Substantia nigra (tissue), 51 donors: ENCODE measurements at places on chromosomes 6 and 20.

DNA sequence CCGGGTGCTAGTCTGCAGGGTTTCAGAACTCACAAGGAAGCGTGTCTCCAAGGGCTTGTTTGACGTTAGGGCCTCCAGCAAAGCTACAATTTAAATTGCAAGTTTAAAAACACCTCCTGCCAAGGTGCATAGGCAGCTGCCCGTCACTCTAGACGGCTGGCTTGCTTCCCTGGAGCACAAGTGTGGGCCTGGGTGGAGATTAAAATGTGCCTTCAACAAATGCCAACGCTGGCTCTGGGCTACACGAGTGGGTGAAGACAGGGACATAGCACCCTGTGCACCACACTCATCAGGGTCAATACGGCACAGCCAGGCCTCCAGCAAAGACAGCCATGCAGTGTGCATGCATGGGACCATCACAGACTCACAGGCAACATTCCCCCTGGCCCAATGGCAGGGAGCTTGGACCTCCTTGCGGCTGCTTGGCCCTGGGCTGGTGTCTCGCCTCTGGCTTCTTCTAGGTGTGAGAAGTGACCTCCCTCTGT, 48.4 kb upstream of the FRMD1 start:
- DNase-seq = no peak

GRCh38 chr6:158467923-158468322, 92.0 kb upstream of the TMEM181 start:
- DNase-seq = no peak

GRCh38 chr6:82385961-82386360, 22.3 kb downstream of the TPBG start:
- no peak for DNase-seq

GRCh38 chr6:144594585-144594984, 309.4 kb downstream of the UTRN start:
- no peak for DNase-seq

- no peak for DNase-seq
These were observed 13.0 kb downstream of the PNISR start for GRCh38 chr6:99412065-99412464.

DNA sequence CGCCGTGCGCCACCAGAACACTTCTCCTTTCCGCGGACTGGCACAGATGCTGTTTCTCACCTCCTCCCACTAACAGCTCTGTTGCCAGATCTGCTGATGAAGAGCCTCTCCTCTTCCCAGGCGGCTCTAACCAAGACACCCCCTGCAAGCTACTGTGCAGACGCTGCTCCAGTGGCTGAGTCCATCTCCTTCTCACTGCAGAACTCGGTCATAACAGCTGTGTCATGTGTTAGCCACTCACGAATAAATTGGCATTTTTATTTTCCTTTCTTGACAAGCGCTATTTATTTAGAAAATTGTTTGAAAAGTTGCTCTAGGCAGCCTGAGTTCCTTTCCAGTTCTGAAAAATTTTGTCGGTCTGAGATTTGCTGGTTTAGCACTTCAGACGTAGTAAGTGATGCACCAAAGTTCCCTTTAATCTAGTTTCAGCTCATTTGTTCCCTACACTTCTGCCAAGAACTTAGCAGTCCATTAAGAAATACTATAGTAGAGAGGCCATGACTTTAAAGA, 12.8 kb upstream of the PLEKHG1 start:
- no peak for DNase-seq

GRCh38 chr6:165663377-165663735, 315 bp upstream of the PDE10A start:
- no peak for DNase-seq

- no peak for DNase-seq
These were observed 652.1 kb upstream of the SLC35B3 start for GRCh38 chr6:9087470-9087869.

GRCh38 chr20:45595235-45595634, 16.2 kb upstream of the WFDC8 start:
- DNase-seq = no peak

GRCh38 chr20:63151554-63152321, 64.2 kb downstream of the YTHDF1 start:
- DNase-seq = no peak

- no peak for DNase-seq
These were observed 36.9 kb downstream of the CCN2 start for GRCh38 chr6:131914234-131914633.

GRCh38 chr20:36093025-36093803, 61.3 kb upstream of the EPB41L1 start:
- DNase-seq = no peak

- DNase-seq = no peak
These were observed 4.4 kb downstream of the FOXA2 start for GRCh38 chr20:22579711-22580697.

GRCh38 chr6:134908906-134909516, 40.9 kb downstream of the ALDH8A1 start:
- DNase-seq = peak; percentile 19

DNA sequence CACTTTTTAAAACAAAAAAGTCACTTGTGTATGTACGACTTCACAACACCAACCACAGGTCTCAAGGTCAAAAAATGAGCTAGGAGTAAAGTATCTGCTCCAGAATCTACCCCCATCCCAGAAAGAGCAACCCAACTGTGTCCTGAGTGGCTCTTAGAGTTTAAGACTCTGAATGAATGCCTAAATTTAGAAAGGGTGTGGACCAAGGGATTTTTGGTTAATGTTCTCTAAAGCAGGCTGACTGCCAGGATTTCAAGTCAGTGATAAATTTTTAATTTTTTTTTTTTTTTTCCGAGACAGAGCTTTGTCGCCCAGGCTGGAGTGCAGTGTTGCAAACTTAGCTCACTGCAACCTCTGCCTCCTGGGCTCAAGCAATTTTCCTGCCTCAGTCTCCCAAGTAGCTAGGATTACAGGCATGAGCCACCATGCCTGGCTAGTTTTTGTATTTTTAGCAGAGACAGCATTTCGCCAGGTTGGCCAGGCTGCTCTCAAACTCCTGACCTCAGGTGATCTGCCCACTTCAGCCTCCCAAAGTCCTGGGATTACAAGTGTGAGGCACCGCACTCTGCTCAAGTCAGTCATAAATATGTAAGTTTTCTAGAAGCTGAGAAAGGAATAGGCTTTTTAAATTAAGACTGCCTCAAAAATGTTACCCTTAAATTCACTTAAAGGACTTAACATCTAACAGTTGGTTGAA, 20.2 kb downstream of the STAU1 start:
- no peak for DNase-seq

- DNase-seq = no peak
These were observed 176.5 kb downstream of the CENPW start for GRCh38 chr6:126516411-126516810.

DNA sequence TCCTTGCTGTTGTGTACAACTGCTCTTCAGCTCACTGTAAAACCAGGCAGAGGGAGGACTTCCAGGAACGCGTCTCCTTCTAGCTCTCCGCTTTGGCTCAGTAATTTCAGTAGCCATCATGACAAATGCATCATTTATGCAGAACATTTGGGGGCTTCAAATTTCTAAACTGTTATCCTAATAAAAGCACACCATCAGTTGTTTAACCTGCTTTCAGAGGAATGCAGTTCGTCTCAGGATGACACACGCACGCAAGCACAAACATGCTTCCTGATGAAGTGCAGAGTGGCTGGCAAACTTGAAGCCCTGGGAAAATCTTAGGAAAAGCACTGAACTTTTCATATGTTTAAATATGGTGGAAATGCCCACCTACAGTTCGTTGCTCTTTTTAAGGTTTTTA, 24.4 kb downstream of the SLC22A23 start:
- no peak for DNase-seq

GRCh38 chr20:53652859-53653517, 59.3 kb upstream of the ZNF217 start:
- DNase-seq = no peak

DNA sequence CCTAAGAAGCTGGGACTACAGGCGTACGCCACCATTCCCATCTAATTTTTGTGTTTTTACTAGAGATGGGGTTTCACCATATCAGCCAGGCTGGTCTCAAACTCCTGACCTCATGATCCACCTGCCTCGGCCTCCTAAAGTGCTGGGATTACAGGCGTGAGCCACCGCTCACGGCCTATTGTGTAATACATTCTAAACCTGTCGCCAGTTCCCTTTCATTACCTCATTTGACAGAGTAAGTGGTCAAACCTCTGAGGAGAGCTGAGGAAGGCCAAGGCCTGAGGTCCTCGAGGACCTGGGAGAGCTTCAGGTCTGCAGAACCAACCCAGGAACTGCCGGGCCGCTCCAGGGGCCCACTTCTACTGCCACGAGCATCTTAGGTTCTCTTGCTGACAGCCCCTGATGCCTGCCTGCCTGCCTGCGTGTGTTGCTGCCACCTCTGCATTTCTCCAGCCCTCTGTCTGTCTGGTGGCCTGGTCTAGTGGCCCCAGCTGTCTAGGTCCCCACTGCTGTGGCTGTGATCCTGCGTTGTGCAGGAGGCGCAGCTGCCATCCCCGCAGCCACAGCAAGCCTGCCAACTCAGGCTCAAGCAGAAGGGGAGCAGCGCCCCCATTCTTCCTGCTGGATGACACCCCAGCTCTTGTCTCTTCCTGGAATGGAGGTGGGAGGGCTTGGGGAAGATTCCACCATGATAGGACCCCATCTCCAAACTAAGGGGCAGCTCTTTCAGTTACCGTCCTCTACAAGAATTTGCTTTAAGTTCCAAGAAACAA, 45.3 kb downstream of the PRR18 start:
- no peak for DNase-seq

DNA sequence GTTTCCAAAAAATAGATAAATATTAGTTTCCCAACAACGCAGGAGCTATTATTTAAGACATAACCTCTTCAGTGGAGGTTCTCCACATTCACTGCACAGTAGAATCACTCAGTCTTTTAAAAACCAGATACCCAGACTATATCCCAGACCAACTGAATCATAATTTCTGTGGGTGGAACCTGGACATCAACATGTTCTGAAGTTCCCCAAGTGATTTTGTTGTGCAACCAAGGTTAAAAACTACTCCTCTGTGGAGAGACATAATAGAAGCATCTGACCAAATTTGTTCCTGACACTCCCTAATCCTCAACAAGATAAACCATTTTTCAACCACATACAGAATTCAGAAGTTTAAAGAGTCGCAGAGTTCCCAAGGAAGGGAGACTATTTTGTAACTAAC, 42.3 kb downstream of the STK38 start:
- no peak for DNase-seq

DNA sequence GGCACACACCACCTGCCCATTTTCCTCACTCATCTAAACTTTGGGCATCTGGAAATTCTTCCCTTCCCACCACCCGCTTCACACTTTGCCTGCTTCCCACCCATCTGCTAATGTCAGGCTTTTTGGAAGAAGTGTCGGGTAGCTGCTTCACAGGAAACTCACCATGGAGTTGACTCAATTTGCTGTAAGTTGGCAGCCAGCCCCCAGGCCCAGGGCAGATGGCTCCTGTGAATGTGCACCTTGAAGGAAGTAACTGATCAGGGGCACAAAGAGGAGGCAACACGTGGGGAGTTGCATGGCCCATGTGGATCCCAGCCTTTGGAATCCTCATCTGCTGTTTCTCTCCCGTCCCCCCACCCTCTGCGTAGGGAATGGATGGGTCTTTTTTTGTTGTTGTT, 87.3 kb downstream of the PPP1R14C start:
- no peak for DNase-seq

GRCh38 chr6:30443657-30444450, 45.5 kb upstream of the HLA-E start:
- DNase-seq = no peak

- no peak for DNase-seq
These were observed 220.8 kb upstream of the FOXA2 start for GRCh38 chr20:22805219-22805618.

DNA sequence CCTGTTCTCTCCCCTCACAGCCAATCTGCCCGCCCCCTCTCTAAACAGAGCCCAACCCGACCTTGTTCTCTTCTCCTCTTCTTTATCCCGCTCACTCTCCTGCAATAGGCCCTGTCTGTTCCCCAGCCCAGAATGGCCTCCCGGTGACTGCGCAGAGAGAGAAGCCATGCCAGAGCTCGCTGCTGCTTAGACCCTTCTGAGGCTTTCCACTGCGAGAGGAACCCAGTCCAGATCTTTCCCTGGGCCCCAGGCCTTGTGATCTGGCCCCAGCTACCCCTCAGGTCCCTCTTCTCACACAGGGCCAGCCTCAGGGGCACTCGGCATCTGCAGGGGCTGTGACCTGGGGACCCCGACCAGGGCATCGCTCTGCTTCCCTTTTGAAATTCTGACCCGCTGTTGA, 58.1 kb downstream of the TMEM242 start:
- DNase-seq = no peak

GRCh38 chr6:147384029-147384428, 124.5 kb upstream of the SAMD5 start:
- DNase-seq = no peak

DNA sequence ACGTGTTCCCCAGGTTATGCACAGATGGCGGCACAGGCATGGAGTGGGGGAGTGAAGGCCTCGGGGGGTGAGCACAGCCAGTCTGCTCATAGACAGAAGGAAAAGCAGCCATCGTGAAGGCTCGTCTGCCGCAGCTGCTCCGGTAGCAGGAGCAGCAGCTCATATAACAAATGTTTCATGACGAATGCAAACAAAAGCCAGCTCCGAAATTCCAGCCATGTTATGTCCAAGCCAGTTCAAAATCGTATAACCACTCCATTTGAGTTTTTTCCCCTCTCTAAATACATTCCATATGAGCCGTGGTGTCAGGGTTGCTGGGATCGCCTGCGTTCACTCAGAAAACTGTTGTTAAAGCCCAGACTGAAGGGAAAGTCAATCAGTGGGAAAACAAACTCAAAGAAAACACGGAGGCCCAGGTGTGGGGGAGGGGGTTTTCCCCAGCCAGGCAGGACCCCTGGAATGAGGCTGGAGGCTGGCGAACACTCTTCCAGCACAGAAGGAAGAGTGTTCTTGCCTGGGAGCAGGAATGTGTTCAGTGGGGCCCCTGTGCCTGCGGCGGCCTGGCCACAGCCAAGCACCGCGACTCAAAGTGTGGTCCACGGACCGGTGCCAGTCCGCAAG, 280.4 kb upstream of the TAB2 start:
- DNase-seq = no peak

- no peak for DNase-seq
These were observed 158.8 kb downstream of the KIF6 start for GRCh38 chr6:39566456-39566855.

GRCh38 chr6:144339859-144340452, 54.8 kb downstream of the UTRN start:
- DNase-seq = no peak

GRCh38 chr6:81734081-81734480, 18.4 kb downstream of the TENT5A start:
- no peak for DNase-seq

DNA sequence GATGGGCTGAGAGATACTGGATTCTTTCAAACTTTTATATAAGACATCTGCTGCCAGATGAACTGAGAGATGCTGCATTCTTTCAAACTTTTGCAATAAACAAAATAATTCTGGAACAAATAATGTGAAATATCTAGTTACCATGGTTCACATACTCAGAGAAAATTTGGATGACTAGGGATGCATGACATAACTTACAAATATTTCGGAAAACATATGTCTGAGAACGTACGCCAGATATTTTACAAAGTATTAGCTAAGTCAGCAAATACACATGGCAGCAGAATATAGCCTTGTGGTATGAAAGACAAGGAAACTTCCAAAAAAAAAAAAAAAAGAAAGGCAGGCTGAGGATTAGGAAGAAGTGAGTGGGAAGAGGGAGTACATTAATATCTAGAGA, 113.3 kb upstream of the TRAF3IP2 start:
- no peak for DNase-seq

- no peak for DNase-seq
These were observed 100.9 kb upstream of the PMEPA1 start for GRCh38 chr20:57810511-57811373.

- no peak for DNase-seq
These were observed 660.4 kb downstream of the CD109 start for GRCh38 chr6:74356391-74356790.
